ENCODE measurements at places on chromosomes 4 and X.

DNA sequence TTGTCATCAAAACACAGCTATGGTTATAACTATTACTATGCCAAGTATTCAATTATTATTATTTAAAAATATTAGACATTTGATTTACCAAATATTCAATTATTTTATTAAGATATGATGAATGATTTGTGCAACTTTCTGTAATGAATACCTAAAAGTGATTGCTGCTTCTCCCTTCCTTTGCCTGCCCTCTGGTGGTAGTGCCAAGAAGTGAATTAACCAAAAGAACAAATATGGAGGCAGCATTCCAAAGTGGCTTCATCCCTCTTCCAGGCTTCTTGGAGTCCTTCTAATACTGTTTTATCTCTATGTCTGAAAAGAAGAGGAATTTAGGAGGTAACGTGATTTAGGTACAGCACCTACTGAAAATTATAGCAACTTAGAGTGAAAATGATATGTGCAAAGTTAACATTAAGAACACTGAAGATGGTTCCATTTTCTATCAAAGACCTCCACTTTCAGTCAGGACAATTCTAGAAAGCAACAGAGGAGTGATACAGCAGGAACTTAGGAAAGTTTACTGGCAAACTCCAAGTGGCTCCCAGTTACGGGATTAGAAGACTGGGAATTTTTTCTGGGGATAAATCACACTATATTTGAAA lies 43.0 kb downstream of the ENPEP start:
- DNase-seq = peak; percentile 21

DNA sequence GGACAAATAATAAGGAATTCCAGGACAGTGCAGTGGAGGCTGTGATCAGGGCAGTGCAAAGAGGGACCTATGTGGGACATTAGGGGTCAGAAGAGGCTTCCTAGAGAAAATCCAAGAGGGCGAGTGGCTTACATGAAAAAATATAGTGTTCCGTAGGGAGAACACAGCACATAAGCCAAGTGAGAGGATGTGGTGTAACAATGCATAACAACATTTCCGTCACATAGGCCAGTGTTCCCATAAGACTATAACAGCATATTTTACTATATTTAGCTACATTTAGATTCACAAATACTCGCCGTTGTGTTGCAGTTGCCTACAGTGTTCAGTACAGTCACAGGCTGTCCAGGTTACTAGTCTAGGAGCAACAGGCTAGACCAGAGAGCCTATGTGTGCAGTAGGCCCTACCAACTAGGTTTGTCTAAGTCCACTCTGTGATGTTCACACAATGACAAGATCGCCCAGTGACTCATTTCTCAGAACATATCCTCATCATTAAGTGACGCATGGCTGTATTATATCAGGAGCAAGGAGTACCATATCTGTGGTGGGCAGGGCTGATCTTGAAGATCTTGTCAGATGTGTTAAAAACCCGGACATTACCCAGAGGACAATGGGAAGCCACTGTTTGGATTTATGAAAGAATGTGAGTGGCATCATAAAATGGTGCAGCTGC lies 74.0 kb upstream of the TBL1X start:
- DNase-seq = no peak

GRCh38 chr4:152050106-152050505 lies 289.3 kb upstream of the GATB start:
- DNase-seq = no peak

- peak; percentile 14 for DNase-seq
Observed at GRCh38 chr4:155679343-155679742, 12.7 kb downstream of the GUCY1A1 start.

DNA sequence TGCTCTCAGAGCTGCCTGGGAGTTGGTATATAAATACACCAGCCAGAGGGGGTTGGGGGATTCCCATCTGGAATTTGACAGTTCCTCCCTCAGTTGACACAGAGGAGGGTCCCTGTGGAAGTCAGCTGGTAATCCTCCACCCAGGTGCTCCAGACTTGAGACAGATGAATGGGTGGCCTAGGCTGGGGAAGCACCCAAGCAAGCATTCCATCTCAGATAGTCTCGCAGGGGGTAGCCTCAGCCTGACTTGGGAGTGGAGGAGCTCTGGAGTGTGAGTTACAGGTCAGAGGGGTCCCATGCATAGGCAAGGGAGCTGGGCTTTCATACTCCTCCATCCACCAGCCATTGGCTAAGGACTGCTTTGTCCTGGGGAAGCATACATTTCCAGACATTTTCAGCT lies 229.3 kb upstream of the BCOR start:
- DNase-seq = no peak

DNA sequence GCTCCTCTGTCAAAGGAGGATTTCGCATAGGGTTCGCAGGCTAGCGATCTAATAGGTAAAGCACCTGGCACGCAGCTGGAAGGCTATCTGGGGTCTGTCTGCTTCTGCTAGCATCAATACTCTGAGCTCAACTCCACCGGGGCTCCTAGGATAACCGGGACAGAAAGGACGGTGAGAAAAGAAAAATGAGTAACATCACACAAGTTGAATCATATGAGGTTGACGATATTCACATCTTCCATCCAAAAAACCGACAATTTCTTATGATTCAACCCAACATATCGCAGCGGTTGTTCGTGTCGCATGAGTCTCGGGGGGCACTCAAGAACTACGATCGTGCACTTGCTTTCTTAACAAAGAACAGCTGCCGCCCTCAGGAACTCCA lies 1.8 kb downstream of the PROM1 start:
- no peak for DNase-seq

DNA sequence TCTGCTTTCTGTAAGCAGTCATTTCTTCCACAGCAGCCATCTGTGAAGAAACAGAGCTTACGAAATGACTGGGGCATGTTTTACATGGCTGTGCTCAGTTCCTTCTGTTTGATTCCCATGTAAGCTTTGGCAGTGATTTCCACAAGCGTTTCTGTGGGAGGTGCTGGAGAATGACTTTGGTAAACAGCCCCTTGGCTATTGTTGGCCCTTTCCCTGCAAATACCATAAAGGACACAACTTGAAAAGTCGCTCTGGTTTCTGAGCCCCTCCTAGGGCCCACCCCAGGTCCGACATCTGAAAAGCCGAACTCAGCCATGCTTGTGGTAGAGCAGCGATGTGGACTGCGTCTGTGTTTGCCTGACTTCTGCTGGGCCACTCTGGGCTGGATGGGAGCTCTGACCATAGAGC lies 3.7 kb downstream of the LIMCH1 start:
- DNase-seq = peak; percentile 37

- no peak for DNase-seq
Observed at GRCh38 chrX:73289039-73289438, 74.4 kb upstream of the NAP1L2 start.

GRCh38 chr4:35124106-35124505 lies 1120.2 kb downstream of the ARAP2 start:
- DNase-seq = no peak

GRCh38 chr4:3464911-3465697 lies 2.0 kb downstream of the DOK7 start:
- DNase-seq = no peak

DNA sequence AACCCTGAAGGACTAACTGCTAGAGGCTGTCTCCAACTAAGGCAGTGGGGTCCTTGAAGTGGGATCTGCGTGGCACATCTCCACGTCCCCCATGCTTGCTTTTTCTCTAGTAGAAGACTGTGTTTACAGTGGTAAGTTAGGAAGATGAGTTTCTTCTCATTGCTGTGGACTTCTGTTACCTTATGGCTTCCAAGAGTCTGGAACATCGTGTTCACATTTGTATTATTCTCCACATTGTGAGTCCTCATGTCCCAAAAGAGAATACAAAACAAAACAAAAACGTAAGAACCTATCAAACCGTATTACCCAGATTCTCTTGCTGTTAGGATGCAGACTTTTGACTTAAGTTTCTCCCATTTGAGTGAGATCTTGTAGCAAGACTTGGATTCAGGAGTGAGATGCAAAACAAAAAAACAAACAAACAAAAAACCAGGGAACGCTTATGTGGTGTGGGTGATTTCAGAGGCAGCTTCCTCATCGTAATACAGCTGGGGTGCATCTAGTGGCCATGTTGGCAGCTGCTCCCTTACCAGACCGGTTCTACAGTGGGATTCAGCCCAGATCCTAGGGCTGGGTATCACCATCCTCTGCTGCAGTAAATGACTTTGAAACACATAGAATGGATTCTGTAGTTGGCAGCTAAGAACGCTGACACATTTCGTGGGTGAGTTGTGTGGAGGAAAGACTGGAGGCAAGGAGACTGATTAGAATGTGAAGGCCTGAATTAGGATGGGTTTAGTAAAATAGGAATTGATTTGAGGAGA lies 41.3 kb downstream of the TMEM131L start:
- DNase-seq = no peak

DNA sequence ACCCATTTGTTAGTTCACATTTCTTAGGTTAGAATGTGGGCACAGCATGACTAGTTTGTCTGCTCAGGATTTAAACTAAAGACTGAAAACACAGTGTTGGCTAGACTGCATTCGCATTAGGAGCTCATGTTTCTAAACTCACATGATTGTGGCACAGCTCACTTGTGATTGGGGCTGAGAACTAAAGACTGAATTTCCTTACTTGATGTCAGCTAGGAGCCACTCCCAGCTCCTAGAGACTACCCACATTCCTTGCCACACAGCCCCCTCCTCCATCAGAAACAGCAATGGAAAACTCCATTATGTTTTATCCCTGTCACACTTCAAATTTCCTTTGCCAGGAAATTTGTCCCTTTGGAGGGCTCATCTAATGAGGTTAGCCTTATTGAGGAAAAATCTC lies 170.2 kb upstream of the NUDT6 start:
- no peak for DNase-seq

DNA sequence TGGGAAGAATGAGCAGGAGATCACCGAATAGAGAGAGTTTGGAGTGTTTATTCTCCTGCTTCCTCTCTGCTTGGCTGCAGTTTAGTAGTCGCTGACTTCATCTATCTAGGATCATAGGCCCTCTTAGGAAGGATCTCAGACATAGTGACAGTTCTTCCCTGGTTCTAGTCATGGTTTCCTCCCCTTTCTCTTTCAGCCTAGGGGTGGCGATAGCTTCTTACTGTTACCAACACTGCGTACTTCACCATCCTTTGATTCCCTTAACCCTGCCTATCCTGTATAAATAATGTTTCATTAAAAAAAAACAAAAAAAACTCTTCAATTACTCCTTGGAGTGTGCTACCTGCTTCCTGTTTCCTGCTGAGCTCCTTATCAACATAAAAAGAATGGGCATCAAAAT lies 103.8 kb downstream of the DDX53 start:
- no peak for DNase-seq

- no peak for DNase-seq
Observed at GRCh38 chrX:47068214-47068613, 10.0 kb upstream of the RGN start.

DNA sequence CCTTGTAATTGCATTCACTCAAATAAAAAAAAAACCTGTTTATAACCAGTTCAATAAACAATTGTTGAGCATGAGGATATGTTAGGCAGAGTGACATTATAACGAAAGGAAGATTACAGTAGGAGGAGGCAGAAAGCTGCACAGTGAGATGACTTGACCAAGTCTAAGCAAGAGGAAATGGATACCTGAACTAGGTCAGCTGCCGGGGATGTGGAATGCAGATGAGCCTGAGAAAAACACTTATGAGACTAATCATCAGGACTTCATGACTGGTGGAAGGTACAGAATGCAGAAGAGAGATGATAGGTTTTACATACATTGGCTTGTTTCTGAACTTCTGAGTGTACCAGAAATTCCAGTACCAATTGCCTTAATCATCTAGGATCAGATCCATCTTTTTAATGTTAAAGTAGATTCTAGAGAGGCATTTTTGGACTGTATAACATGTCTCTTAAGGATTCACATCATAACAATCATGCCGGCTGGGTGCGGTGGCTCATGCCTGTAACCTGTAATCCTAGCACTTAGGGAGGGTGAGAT lies 208.1 kb upstream of the PPP3CA start:
- no peak for DNase-seq

DNA sequence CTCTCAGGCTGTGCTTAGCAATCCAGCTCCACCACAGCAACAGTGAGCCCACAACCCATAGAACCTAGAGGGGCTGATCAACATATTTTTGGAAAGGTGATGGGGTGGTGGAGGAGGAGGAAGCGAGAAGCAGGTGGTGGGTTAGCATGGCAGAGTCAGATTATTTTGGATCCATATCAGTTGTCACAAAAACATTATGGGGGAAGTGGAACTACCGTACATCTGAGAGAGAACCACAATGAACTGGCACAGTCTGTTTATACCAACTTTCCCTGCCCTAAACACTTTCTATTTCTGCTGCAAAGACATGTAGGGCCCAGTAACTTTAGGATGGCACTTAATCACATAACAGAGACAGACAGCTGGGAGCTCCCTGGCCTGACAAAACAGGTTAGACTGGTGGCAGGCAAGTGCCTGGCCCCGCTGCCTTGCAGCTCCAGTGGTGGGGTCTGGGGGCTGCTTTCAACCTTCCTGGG lies 4.3 kb downstream of the SLC9A7 start:
- no peak for DNase-seq

GRCh38 chr4:128722911-128723310 lies 86.6 kb upstream of the JADE1 start:
- DNase-seq = no peak

- DNase-seq = no peak
Observed at GRCh38 chr4:172725581-172725980, 443.0 kb upstream of the GALNT7 start.

- DNase-seq = peak; percentile 50
Observed at GRCh38 chrX:2967998-2968909, 38.1 kb upstream of the ARSH start.

- DNase-seq = no peak
Observed at GRCh38 chrX:115266300-115266699, 23.2 kb upstream of the LUZP4 start.

DNA sequence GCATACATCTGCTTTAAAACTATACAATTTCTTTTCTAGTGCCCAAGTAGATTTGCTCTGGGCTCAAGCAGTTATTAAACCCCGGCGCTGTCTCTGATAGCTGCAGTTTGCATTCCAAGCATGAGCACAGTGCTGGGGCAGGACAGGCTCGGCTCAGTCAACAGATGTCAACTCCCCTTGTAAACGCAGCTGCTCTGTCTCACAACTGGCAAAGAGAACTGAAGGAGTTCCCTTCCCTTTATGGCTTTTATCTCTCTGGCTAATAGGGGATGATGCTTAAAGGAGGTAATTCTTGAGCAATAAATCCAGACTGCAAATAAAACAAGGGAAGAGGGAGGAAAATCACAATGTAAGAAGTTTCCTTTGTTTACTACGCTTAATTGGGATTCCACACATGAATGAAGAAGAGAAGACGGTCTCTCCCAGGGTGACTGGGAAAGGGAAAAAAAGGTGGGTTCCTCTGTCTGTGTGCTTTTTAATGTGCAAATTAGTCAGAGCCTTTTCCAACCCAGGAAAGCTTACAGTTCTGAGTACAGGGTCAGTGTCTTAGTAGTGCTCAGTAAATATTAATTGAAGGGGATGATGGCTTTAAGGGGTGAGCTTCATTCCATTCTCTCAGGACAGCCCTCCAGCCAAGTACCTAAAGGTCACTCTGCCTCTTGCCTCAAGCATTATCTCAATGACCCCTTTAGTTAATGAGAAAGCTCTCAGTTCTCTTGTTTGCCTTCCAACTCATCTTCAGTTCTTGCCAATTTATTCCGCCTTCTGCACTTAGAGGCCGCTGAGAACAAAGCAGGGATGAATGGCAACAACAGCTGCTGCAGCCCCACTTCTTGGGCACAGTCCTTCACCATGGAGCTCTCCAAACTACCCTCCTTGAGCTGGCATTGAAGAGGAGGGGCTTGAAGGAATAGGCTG lies 155.7 kb upstream of the JADE1 start:
- DNase-seq = peak; percentile 38

All from AG20443 (cell line).